ENCODE measurements at places on chromosomes 6 and 20. TPM values are rescaled to one million over a fixed set of nuclear protein-coding genes. Genes with fewer than 3 reads are reported as not detected.

GRCh38 chr20:44509762-44510161, 12.1 kb downstream of the SERINC3 start:
- H3K27me3 ChIP-seq, result no peaks in the 10 kb centered on the region
- H3K4me1 ChIP-seq, result peaks cover 17% of the 10 kb centered on the region
- peaks cover 7% of the 10 kb centered on the region for H3K36me3 ChIP-seq
- H3K27ac ChIP-seq, result peak overlapping the region; percentile 61

DNA sequence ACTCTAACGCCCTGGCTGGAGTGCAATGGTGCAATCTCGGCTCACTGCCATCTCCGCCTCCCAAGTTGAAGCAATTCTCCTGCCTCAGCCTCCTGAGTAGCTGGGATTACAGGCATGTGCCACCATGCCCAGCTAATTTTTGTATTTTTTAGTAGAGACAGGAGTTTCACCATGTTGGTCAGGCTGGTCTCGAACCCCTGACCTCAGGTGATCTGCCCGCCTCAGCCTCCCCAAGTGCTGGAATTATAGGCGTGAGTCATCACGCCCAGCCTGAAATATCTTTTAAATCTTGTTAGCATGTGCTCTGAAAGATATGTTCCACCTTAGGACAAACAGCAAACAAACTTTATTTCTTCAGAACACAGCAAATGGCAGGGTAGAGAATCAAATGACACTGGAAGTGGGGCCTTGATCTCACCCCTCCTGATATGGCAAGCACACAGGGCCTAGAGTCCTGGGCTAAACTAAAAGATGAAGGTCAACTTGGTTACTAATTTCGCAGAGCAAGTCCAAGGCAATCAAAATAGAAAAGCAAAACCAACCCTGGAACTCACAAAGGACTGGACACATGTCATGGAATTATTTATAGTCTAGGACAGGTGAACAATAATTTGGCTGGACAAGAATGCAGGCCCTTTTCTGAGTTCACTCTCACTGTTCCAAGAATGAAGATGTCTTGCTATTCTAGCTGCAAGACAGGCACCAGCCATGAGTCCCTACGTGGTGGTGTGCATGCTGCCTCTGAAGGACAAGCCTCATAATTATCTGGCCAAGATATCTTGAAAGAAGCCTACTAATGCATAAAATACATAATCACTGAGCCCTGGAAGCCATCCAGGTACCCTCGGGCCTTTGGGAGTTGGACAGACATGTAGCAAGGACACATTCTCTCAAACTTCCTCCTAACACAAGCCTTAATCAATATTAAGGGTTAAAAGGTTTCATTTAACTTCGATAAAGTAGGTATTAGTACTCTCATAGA, 35.6 kb downstream of the B4GALT5 start:
- peak overlapping the region; percentile 39 for H3K4me3 ChIP-seq
- H3K36me3 ChIP-seq, result no peaks in the 10 kb centered on the region
- DNase-seq, result no peak
- peaks cover 53% of the 10 kb centered on the region for H3K4me1 ChIP-seq
- H3K27me3 ChIP-seq, result no peaks in the 10 kb centered on the region
- H3K27ac ChIP-seq, result peak overlapping the region; percentile 99

DNA sequence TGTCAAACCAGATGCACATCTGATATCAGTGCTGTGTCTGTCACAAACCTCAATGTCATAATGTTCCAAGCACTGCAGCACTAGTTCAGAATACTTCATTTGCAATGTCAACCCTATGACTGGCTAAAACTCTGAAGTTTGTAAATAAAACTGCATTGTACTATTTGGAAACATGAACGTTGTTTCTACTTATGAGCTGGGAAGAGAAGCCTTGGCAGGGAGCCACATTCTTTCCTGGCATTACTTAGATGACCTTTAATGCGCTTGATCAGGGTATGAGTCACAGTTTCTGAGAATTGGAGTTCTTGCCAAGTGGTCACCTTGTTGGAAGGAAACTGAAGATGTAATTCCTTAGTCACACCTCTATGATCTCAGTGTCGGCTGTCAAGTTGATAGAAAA, 664.8 kb upstream of the MMS22L start:
- H3K36me3 ChIP-seq, result no peaks in the 10 kb centered on the region
- no peak for DNase-seq
- H3K4me3 ChIP-seq, result no peak overlapping the region
- no peak overlapping the region for H3K27ac ChIP-seq
- H3K4me1 ChIP-seq, result no peaks in the 10 kb centered on the region

Gene PCNA
- total RNA-seq, result 383 TPM

Gene MCCD1
- total RNA-seq, result not detected

DNA sequence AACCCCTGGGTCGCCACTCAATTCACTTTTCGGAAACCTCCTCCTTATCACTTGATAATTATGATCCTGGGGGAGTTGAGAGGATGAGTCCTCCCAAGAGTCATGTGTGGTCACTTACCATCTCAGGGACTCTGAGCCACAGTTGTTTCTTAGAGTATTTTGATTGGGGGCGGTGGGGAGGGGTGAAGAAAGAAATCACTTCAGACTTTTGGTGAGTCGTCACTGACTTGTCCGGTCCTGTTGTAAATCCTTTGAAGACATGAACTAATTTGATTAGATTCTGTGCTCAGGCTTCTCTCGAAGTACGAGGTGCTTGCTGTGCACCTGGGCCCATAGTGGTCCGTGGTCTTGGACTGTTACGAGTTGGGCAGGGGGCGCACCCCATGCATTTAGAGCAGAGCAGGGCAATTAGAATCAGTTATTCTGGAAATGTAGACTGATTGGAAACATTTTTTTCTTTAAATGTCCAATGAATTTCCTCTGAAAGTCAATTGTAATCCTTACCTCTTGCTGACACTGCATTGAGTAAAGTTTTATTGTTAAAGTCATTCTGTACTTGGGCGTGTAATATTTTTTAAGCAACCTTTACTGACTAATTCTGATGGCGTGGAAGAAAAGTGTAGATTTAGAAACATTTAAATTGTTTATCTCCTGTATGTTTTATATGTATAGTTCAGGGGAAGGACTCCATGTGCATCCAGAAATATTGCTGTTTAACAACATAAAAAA, 173.4 kb downstream of the SLC16A10 start:
- H3K36me3 ChIP-seq, result no peaks in the 10 kb centered on the region
- H3K4me1 ChIP-seq, result peaks cover 35% of the 10 kb centered on the region
- H3K27ac ChIP-seq, result peak overlapping the region; percentile 86
- DNase-seq, result no peak
- H3K27me3 ChIP-seq, result no peaks in the 10 kb centered on the region

DNA sequence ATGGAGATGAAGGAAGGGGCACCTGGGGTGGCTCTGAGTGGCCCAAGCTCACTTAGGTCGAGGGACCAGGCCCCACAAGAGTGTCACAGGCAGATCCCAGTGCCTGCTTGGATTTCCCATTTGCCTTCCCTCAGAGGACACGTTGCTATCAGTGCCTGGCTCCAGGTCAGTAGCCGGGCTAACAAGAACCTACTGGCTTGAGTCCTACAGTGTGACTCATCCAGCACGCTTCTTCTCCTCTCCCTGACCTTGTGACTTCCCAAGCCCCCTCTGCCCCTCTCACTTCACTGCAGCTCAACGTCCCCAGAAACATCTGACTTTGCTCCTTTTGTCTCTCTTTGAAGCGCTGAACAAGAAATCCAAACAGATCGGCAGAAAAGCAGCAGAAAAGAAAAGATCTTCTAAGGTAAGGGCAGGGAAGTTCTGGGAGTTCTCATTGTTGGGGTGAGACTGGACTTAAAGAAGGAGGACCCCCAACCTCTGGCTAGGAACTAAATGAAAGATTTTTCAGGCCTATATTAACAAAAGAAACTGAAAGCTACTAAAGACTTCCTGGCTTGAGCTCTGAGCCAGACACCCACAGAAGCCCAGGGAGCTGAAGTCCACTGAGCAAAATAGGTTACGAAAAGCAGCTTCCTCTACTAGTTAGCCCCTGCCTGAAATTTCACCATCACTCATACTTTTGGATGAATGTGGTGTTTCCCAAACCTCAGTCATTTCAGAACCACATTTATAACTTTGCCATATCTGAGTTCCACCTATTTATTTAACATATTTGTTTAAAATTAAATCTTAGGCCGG, 21.5 kb downstream of the ASIP start:
- H3K4me1 ChIP-seq, result peaks cover 5% of the 10 kb centered on the region
- no peak overlapping the region for H3K4me3 ChIP-seq
- H3K36me3 ChIP-seq, result no peaks in the 10 kb centered on the region
- no peak overlapping the region for H3K27ac ChIP-seq

GRCh38 chr6:101663100-101663499, 269.6 kb downstream of the GRIK2 start:
- no peak overlapping the region for H3K27ac ChIP-seq
- no peak overlapping the region for H3K4me3 ChIP-seq
- no peak for DNase-seq
- no peaks in the 10 kb centered on the region for H3K27me3 ChIP-seq
- H3K4me1 ChIP-seq, result no peaks in the 10 kb centered on the region

GRCh38 chr6:39199976-39200375, 29.3 kb downstream of the KCNK5 start:
- no peaks in the 10 kb centered on the region for H3K27me3 ChIP-seq
- peaks cover 3% of the 10 kb centered on the region for H3K36me3 ChIP-seq
- H3K27ac ChIP-seq, result no peak overlapping the region
- H3K4me1 ChIP-seq, result peaks cover 18% of the 10 kb centered on the region

DNA sequence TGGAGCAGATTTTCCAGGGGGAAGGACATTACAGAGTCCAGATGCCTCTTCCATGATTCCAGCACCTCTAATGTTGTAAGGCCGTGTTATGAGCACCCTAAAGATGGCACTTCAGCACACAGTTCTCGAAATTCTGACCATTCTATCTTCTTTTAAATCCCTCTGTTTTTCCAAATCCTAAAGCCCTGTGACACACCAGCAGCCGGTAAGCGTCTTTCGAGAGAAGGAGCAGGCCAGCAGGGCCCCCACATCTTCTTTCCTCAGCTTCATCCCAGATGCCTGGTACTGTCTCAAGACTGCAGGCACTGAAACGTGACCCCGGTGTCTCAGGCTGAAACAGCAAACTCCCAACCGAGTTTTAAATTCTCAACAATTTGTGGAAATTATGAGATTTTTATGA, 211.6 kb upstream of the FOXQ1 start:
- H3K27me3 ChIP-seq, result peaks cover 18% of the 10 kb centered on the region
- H3K4me1 ChIP-seq, result no peaks in the 10 kb centered on the region
- no peak overlapping the region for H3K27ac ChIP-seq
- H3K4me3 ChIP-seq, result no peak overlapping the region
- no peak for DNase-seq
- no peaks in the 10 kb centered on the region for H3K36me3 ChIP-seq

DNA sequence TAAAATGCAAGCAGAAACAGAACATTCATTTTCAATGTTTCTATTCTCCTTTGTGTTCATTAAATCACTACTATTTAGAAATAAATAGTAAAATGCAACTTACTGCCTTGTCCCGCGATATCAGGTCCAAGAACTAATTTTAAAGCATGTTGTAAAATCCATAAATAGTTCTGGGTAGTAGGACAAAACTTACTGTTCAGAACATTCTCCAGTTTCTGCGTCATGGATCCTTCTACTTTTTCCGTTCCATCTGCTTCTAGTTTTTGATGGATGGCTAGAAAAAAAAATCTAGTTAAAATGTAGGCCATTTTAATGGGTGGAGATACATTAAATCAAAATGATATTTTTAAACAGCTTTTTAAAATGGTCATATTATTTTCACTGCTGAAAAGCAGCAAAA, 47.0 kb downstream of the HUS1B start:
- H3K4me3 ChIP-seq, result no peak overlapping the region
- no peak for DNase-seq
- H3K27ac ChIP-seq, result no peak overlapping the region
- H3K4me1 ChIP-seq, result peaks cover 10% of the 10 kb centered on the region
- H3K27me3 ChIP-seq, result no peaks in the 10 kb centered on the region

- no peak overlapping the region for H3K4me3 ChIP-seq
- no peaks in the 10 kb centered on the region for H3K4me1 ChIP-seq
- no peak overlapping the region for H3K27ac ChIP-seq
- DNase-seq, result no peak
- H3K27me3 ChIP-seq, result no peaks in the 10 kb centered on the region
Observed at GRCh38 chr20:9401371-9401770, 113.0 kb upstream of the LAMP5 start.

Gene MEI4
- total RNA-seq, result not detected

DNA sequence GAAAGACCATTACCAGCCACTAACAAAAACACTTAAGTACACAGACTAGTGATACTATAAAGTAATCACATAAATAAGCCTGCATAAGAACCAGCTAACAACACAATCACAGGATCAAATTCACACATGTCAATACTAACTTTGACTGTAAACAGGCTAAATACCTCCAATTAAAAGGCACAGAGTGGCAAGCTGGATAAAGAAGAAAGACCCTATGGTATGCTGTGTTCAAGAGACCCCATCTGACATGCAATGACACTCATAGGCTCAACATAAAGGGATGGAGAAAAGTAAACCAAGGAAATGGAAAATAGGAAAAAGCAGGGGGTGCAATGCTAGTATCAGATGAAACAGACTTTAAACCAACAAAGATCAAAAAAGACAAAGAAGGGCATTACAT, 631.8 kb upstream of the NOX3 start:
- peaks cover 17% of the 10 kb centered on the region for H3K36me3 ChIP-seq
- H3K4me1 ChIP-seq, result no peaks in the 10 kb centered on the region
- no peak overlapping the region for H3K27ac ChIP-seq
- no peak for DNase-seq
- H3K27me3 ChIP-seq, result no peaks in the 10 kb centered on the region
- no peak overlapping the region for H3K4me3 ChIP-seq

Gene TFAP2D
- total RNA-seq, result not detected

- H3K36me3 ChIP-seq, result peaks cover 2% of the 10 kb centered on the region
- H3K27me3 ChIP-seq, result no peaks in the 10 kb centered on the region
- no peak overlapping the region for H3K27ac ChIP-seq
- peaks cover 7% of the 10 kb centered on the region for H3K4me1 ChIP-seq
- no peak for DNase-seq
- H3K4me3 ChIP-seq, result no peak overlapping the region
Observed at GRCh38 chr20:64072498-64073063, 6.7 kb downstream of the RGS19 start.

GRCh38 chr6:125639466-125640020, 109.9 kb upstream of the HEY2 start:
- H3K4me1 ChIP-seq, result no peaks in the 10 kb centered on the region
- DNase-seq, result no peak
- peaks cover 6% of the 10 kb centered on the region for H3K27me3 ChIP-seq
- no peak overlapping the region for H3K4me3 ChIP-seq
- H3K36me3 ChIP-seq, result no peaks in the 10 kb centered on the region

DNA sequence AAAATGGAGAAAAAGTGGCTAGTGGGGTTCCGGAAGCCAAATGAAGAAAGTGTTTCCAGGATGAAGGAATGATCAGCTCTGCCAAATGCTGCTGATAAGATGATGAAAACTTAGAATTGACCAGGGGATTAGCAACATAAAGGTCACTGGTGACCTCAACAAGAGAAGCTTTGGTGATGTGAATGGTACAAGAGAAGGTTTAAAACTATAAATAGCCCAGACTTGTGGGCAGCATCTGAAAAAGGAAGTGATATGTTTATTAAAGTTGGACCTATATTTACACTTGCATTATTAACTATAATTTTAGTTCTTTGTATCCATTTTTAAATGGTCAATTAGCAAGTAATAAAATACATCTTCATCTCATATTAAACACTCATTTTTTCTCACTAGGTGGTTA, 45.1 kb downstream of the CGA start:
- H3K27me3 ChIP-seq, result peaks cover 26% of the 10 kb centered on the region
- DNase-seq, result no peak
- no peak overlapping the region for H3K4me3 ChIP-seq
- H3K4me1 ChIP-seq, result no peaks in the 10 kb centered on the region
